CD8-positive, alpha-beta memory T cell (primary cell): ENCODE measurements at places on chromosomes 5 and 9. TPM values are rescaled to one million over a fixed set of nuclear protein-coding genes. Genes with fewer than 3 reads are reported as not detected.

GRCh38 chr5:112848116-112848811 lies 12.8 kb upstream of the SRP19 start:
- H3K4me1 ChIP-seq, result no peaks in the 10 kb centered on the region
- no peak overlapping the region for H3K27ac ChIP-seq
- no peaks in the 10 kb centered on the region for H3K27me3 ChIP-seq
- peak; percentile 29 for DNase-seq

- peaks cover 15% of the 10 kb centered on the region for H3K4me1 ChIP-seq
- DNase-seq, result no peak
- H3K4me3 ChIP-seq, result no peak overlapping the region
- H3K27ac ChIP-seq, result no peak overlapping the region
- H3K36me3 ChIP-seq, result no peaks in the 10 kb centered on the region
Measured at GRCh38 chr5:90876366-90876765, 317.8 kb downstream of the ADGRV1 start.

DNA sequence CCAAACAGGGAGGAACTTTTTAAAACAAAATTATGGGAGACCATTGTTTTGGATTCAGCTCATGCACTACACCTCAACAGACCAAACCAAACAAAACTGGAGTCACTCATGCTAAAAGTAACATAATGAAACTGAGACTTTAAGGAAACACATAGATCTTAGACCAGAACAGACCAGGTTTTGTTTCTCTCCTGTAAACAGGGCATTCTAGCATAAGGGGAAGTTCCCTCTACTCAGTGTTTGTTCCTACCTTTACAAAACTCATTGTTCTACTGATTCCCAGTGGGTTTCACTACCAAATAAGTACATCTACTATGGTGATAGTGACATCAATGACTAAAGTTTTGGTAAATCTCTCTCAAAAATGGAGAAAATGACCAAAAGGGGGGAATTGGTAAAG lies 1103.6 kb upstream of the EDIL3 start:
- no peaks in the 10 kb centered on the region for H3K4me1 ChIP-seq

- no peaks in the 10 kb centered on the region for H3K36me3 ChIP-seq
- H3K4me1 ChIP-seq, result no peaks in the 10 kb centered on the region
- H3K4me3 ChIP-seq, result no peak overlapping the region
- H3K27me3 ChIP-seq, result no peaks in the 10 kb centered on the region
Measured at GRCh38 chr9:14156046-14156445, 157.9 kb downstream of the NFIB start.

- no peaks in the 10 kb centered on the region for H3K36me3 ChIP-seq
- no peaks in the 10 kb centered on the region for H3K4me1 ChIP-seq
- no peak for DNase-seq
- no peaks in the 10 kb centered on the region for H3K27me3 ChIP-seq
Measured at GRCh38 chr5:68169903-68170302, 45.7 kb upstream of the PIK3R1 start.

- no peaks in the 10 kb centered on the region for H3K36me3 ChIP-seq
- no peaks in the 10 kb centered on the region for H3K27me3 ChIP-seq
- no peak for DNase-seq
- H3K4me1 ChIP-seq, result no peaks in the 10 kb centered on the region
Measured at GRCh38 chr5:159458217-159458711, 128.0 kb upstream of the IL12B start.

GRCh38 chr5:141003031-141003430 lies 36.8 kb downstream of the PCDHAC2 start:
- no peak overlapping the region for H3K4me3 ChIP-seq
- H3K27me3 ChIP-seq, result peaks cover 8% of the 10 kb centered on the region
- no peaks in the 10 kb centered on the region for H3K36me3 ChIP-seq
- H3K27ac ChIP-seq, result no peak overlapping the region
- DNase-seq, result no peak

DNA sequence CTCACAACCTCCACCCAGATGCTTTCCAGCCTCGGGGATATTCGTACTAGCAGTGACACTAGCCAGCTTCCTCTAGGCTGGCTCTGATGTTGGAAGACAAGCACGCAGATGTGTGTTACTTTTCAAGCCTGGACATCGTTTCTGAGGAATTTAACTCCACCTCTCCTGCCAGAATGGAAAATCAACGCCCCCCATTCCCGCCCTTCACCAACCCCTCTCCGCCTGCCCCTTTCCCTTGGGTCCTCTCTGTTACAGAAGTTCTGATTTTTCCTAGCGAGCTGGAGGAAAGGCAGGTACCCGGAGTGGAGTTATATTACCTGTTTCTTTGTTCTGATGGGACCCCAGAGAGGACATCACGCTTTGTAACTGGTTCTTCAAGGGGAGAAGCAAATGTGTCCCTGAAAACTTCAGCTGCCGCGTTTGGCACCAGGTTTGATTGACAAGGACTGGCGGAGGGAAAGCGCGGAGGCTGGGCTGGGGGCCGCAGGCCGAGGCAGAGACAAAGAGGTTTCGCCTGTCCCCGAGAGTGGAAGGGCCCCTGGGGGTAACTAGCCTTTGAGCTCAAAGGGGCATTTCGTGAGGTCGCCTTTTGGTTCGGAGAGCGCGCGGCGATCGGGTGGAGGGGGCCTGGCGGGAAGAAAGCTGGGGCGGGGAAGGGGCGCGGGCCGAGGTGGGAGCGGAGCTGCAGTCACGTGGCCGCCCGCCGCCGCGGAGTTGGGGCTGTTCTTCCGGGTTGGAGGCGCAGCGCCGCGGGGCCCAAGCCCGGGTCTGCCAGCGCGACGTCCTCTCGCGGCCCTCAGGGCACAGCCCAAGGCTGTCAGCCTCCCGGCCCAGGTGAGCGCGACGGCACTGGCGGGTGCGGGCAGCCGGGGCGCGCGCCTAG lies at the start of gene NNT:
Gene NNT (plus strand): TSS at position 720 of the 883 bp plus-strand sequence. CDS start 6,016 bp downstream, outside the sequence.
- peak within 1 kb of the TSS; percentile 87 for H3K27ac ChIP-seq
- no peaks in the 10 kb centered on the region for H3K27me3 ChIP-seq
- peak; percentile 86 for DNase-seq

GRCh38 chr9:34124926-34125325 lies 1.6 kb downstream of the DCAF12 start:
- peak overlapping the region; percentile 90 for H3K27ac ChIP-seq
- H3K4me3 ChIP-seq, result peak overlapping the region; percentile 97
- H3K36me3 ChIP-seq, result no peaks in the 10 kb centered on the region
- H3K27me3 ChIP-seq, result no peaks in the 10 kb centered on the region
- H3K4me1 ChIP-seq, result peaks cover 35% of the 10 kb centered on the region

The OR1J2 gene
- total RNA-seq, result not detected

The TICAM2 gene
- 0.72 TPM for total RNA-seq

The IFNA2 gene
- not detected for total RNA-seq

The FIBCD1 gene
- total RNA-seq, result not detected
